ENCODE measurements at places on chromosomes 16 and 17. TPM values are rescaled to one million over a fixed set of nuclear protein-coding genes. Genes with fewer than 3 reads are reported as not detected.

Gene LRRC75A
- 23.1 TPM for total RNA-seq

DNA sequence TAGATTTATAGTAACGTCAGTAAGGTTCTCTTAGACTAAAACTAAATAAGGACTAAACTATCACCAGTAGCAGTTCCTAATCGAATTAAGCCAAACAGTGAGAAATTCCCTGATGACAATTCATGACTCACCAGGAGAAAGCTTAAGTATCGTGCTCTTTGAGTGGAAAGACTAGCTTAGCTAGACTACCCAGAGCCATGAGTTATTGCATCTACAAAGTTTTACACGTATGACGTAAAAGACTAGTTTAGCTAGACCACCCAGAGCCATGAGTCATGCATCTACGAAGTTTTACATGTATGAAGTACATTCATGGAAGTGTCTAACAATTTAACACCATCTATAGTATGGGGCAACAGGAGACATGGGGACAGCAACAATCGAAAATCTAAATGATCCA, 36.6 kb downstream of the UBE2G1 start:
- no peak for DNase-seq

Gene AOC3
- 5.2 TPM for total RNA-seq

GRCh38 chr16:27767971-27768591, 218.1 kb downstream of the KATNIP start:
- no peak for DNase-seq

DNA sequence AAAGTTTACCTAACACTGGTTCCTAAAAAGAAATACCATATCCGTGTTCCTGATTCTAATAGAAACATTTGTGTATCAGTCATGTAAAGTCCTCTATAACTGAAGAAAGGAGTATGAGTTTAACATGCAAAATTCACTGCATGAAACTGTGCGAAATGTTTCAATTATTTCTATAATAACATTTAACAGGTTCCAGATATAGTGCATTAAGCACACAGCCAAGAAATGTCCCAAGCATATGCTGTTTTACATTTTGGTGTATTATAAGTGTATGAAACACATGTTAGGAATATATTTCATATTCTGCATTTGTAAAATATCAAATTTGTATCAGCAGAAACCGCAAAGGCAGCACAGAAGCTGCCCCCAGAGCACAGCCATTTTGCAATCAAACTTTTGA, 764.9 kb downstream of the KCNJ2 start:
- DNase-seq = no peak

GRCh38 chr16:25009822-25010221, 5.3 kb downstream of the ARHGAP17 start:
- DNase-seq = no peak

DNA sequence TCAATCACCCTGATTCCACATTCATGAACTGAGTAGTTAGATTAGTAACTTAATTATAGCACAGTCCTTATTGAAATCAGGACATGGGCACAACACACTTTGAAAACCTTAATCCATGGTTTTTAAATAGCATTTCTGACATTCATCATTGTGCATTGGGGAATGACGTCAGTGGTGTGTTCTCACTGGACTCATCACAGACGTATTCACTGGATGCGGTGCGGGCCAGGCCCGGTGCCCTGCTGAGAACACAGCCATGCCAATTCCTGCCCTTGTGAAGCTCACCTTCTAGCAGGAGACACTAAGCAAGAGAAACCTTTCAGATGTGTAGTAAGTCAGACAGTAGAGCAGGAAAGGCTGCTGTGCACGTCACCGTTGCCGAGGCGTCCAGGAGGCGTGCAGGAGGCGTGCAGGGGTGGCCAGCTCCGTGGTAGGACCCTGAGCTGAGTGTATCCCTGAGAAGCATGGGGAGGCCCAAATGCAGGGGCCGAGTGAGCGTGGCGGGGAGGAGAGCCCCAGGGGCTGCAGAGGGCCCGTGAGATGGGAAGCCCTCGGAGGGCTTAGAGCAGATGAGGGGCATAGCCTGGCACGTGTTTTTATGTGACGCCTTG, 12.9 kb downstream of the BANP start:
- DNase-seq = no peak

DNA sequence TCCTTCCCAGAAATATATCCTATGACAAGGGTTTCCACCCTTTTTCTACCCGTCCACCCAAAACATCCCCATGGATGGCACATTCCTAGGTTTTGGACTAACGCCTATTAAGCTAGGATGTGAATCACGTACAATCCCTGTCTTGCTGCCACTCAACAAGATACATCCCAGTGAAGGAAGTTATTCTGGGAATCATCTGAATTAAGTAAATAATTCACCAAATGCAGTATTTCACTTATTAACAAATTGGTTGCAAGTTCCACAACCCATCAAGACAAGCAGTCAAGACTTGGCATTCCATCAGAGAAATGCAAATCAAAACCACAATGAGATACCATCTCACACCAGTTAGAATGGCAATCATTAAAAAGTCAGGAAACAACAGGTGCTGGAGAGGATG, 32.1 kb downstream of the ASPA start:
- DNase-seq = no peak

Gene SLC12A3
- total RNA-seq = not detected

- no peak for DNase-seq
Observed at GRCh38 chr17:8995711-8996110, 25.6 kb upstream of the NTN1 start.

DNA sequence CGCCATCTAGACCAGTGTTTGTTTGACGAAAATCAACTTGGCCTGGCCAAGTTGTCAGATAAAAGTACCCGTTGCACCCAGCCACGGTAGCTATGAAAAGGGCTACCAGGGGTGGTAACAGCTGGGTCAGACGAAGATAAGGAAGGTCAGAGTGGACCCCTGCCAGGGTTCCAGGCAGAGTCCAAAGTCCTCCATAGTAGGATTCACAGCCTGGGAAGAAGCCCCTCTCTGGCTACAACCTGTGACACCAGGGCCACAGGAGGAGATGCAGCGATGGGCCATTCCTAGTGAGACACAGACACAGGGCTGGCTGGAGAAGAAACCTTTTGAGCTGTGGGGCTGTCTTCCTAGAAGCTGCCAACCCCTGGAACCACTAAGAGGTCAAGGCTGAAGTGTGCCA, 39.3 kb downstream of the MEAK7 start:
- no peak for DNase-seq

- DNase-seq = peak; percentile 79
Observed at GRCh38 chr17:81966343-81967243, 5.6 kb upstream of the NOTUM start.

- DNase-seq = no peak
Observed at GRCh38 chr16:89392881-89393737, 97.3 kb downstream of the ANKRD11 start.

DNA sequence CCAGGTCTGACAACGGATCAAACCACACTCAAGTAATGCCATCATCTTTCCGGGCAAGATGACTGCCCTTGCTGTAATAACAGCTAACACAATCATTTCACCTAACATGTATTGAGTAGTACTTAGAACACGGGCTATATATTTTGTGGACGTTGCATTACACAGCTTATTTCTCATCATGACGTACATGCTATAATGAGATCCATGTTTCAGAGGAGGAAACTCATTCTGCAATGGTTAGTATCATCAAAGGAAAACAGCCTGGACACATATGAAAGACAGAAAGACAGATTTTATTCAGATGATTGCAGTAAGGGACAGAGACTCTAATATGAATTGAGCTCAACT, 446.7 kb downstream of the HS3ST3B1 start:
- DNase-seq = no peak

Gene HOXB2
- 114 TPM for total RNA-seq

Gene MEIOB
- total RNA-seq = not detected

DNA sequence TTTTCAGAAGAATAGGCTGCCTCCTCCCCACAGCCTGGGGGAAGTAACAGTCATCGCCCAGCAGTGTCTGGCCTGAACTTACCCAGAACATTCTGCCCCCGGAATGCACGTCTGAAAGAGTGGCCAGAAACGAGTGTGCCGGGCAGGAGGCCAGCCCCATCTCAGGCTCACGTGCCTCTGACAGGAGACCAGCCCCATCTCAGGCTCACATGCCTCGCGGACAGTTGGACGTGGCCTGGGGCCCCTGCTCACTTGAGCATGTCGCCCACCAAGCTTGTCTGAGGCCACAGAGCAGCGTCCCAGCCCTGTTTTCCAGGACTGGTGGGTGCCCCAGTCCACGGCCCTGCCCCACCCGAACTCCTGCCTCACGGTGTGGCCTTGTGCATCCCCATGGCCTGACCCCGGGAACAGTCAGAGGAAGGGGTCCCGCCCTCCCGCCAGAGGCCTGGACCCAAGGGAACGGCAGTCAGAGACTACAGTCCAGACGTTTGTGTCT, 16.3 kb upstream of the CDH15 start:
- DNase-seq = peak; percentile 93

- DNase-seq = peak; percentile 51
Observed at GRCh38 chr16:57797526-57798266, 4.6 kb downstream of the KIFC3 start.

DNA sequence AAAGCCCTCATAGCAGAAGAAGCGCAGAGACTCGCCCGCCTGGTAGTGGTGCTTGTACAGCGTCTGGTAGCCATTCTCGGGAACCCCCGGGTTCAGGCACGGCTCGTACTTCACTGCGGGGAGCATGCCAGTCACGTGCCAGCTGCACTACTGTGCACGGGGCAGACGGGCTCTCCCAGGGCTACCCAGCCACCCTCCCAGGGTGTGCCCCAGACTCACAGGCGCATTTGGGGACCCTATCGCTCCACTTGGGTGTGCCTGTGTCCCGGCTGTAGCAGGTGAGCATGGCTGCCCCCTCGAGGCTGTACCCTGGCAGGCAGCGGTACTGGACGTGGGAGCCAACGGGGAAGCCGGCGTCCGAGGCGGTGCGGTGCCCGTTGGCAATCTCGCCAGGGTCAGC, 10.3 kb upstream of the CDIPT start:
- DNase-seq = no peak

GRCh38 chr17:77930780-77931768, 27.4 kb upstream of the TNRC6C start:
- DNase-seq = no peak

Gene NR1D1
- 3.7 TPM for total RNA-seq

Gene CDH13
- total RNA-seq = 4.8 TPM

DNA sequence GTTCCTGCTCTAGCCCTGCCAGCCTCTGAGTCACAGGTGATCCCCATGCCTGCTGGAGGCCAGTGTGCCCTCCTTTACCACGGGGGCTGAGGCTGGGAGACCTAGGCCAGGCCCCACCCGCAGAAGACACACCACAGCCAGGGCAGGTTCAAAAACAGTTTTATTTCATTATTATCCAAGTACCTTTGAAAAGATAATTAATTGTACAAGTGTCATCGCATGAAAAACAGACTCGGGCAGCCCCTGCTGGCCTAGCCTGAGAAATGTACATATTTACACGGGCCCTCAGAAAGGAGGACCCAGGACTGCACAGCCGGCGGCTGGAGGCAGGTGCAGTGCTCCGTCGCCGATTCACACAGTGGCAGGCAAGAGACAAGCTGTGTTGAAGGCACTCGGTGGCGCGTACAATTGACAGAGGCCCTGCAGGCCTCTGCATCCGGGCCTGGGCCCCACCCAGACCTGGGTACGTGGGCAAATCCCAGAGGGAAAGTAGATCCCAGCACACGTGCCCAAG, 4.4 kb downstream of the PDIA2 start:
- no peak for DNase-seq

DNA sequence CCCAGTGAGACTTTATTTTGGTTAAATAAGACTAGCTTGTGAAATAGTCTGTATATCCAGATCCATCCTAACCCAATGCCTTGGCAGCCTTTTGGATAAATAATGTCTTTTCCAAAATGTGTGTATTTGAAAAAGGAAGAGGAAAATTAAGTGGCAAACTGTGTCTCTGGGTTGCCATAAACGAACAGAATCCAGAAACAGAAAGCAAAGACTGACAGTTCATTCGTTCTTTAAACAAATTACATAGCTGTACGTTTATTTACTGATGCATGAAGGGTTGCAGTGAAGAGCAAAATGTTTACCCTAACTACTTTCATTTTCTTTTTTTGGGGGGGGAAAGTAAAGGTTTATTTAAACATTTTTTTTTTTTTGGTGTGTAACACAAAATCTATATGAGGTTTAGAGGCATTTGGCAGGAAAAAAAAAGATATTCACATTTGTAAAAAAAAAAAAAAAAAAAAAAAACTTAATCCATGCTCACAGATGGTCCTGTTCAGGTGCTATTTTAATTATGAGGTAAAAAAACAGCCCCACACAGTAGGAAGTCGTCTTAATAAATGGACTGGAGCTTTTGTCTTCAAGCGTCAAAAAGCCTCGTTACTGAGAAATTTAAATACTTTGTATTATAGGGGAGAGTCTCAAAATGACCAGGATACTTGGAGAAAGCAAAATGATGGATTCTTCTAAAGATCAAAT, 245.9 kb downstream of the FTO start:
- DNase-seq = no peak

- DNase-seq = no peak
Observed at GRCh38 chr17:7072406-7072805, 7.6 kb downstream of the CLEC10A start.

DNA sequence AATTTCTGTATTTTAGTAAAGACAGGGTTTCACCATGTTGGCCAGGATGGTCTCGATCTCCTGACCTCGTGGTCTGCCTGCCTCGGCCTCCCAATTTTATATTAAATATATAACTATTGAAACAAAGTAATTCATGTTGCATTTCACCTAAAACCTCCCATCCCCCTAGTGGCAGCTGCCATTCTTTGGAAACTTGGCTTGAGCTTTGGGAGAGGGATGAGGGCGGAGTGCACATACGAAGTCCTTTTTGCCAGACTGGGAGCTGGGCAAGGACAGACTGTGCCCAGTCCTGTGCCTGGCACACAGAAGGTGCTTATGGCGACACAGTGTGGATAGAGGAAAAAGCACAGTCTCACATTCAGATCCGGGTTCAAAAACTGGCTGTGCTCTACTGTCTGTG, 83.8 kb downstream of the NETO2 start:
- no peak for DNase-seq

Gene CDH1
- total RNA-seq = 1.4 TPM

GRCh38 chr16:80580109-80580832, 39.5 kb downstream of the DYNLRB2 start:
- DNase-seq = peak; percentile 16

GRCh38 chr16:23917621-23918020, 81.8 kb downstream of the PRKCB start:
- no peak for DNase-seq

DNA sequence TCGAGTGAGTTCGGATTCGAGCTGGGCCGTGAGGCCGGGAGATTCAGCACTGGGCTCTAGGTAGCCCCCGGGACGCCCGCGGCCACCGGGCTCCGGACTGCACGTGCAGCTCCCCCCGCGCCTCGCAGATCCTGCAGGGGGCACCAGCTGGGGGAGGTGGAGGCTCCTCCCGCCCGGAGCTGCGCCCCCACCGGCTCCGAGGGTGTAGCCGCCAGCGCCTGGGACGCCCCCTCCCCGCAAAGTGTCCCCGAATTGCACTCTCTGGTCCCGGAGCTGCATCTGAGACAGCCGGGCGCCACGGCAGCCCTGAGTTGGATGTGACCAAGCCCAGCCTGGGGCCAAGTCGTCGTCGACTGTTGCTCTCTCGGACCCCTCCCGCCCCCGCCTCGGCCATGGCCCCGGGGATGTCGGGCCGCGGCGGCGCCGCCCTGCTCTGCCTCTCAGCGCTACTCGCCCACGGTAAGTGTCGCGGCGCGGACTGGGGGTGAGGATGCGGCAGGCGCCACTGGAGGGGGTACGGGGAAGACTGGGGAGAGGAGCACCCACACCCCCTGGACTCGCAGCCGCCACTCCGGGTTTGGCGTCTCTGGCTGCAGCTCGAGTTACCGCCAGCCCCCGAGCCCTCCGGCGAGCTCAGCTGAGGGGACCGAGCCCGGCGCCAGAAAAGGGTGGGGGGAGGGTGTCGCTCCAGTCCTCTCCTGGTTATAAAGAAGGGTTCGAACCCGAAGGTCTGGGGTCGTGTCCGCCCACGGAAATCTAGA, 1.5 kb downstream of the TMEM132E start:
- no peak for DNase-seq
